ENCODE measurements at places on chromosomes 3 and 15.

- DNase-seq = no peak
Measured at GRCh38 chr3:72768936-72769335, 79.3 kb downstream of the SHQ1 start.

DNA sequence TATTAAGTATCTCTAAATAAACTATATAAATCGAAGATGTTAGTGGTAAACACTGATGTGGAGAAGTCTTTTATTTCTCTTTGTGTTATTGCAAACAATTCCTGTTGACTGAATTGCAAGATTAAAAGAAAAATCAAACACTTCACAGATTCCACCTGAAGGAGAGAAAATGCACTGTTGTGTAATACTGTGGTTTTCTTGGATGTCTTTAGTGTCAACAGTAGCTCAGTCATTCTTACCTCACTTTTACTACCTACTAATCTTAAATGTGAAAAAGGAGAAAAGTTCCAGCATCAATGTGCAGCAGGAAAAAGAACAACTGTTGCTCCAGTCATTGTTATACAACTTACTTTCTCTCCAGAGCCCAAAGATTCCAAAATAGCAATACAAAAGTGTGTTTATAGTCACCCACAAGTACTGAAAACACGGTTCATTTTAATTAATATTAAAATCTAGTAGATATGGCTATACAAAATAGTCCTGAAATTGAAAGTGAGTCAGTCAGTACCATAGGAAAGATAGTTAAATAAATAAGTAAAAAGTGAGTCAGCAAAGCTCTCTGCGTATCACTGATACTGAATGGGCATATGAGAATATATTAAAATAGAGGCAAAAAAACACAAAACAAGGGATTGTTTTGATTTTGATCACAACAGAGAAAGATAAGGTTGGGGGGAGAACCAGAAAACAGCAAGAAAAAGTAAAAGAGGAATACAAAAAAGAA, 90.5 kb upstream of the CSPG5 start:
- no peak for DNase-seq

- DNase-seq = no peak
Measured at GRCh38 chr15:95880031-95880570, 450.4 kb upstream of the NR2F2 start.

DNA sequence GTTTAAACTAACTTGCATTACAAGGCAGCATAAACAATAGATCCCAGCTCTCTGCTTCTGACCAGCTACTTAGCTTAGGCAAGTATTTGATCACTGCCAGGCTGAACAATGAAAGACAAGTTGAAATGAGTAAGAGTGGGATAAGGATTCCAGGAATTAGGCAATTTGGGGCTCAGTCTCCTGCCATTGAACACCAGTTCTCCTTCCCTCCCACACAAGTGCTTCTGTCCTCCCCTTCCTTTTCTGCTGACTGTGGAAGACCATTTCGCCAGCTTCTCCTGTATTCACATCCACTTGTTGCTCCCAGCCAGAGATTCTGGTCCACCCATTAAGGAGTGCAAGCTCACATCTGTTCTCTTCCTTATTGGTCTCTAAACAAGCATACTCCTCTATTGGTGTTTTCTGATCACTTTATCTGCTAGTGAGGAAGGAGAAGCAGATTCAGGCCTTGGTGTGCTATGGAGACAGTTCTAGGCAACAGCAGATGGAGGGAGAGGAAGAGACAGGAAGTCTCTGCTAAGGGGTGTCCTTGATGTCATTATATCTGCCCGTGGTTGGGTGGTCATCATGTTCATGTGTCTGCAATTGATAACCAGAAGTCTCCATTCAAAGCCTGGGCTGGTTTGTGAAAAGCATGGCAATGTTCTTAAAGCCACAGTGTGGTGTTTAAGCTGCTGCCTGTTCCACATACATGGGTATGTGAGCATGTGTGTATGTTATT, 121.5 kb downstream of the PLCL2 start:
- no peak for DNase-seq

DNA sequence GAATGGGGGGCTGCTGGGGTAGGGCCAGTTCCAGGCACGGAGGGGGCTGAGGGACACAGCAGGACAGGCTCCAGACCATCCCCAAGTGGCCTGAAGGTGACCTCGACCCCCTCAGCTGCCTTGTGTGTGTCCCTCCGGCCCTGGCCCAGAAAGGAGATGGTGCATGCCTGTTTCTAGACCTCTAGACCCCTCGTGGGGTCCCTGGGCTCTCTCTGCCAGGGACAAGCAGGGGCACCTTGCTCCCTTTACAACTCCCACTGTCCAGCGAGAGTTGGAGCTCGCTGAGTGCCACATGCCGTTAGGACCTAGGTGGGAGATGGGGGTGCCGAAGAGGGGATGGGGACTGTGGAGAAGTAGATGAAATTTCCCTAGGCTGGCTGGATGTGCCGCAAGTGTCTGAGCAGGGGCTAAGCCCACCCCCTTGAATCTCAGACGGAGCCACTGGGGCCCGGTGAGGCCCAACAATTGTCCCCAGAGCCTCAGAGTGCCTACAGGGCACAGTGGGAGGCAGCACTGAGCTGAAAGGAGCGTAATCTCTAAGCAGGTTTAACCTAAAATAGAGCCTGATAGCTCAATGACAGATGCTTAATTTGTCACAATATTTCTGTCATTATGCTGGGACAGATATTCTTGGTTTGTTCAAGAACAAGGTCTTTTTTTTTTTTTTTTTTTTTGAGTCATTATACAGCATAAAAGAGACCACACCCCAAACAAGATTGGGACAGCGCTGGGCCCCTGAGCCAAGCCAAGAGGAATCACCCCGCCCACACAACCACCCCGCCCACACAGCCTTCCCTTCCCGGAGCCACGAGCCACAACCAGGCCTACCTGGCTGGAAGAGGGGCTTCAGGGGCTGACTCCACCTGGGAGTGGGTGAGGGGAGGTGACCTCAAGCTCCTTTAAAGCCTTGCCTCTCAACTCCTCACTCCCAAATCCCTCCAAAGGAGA, 23.6 kb upstream of the KLF13 start:
- no peak for DNase-seq

- no peak for DNase-seq
Measured at GRCh38 chr15:51601801-51602200, 20.8 kb downstream of the DMXL2 start.

DNA sequence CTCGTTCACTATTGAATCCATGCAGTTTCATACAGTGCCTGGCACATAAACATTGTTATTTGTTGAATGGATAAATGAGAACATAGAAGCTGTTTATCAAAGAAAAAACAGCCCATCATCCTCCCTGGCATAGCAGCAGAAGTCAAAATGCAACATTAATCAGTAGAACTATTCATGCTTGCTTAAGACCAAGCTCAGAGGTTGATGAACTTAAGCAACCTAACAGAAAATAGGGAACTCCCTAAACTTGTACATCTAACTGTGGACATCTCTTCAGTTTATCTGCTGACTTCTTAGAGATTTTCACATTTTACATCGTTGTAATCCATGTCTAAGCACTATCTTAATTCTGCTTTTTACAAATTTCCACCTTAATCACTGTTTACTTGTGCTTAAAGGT, 29.2 kb downstream of the SENP8 start:
- DNase-seq = no peak

- DNase-seq = peak; percentile 32
Measured at GRCh38 chr3:182490596-182491491, 302.5 kb upstream of the ATP11B start.

DNA sequence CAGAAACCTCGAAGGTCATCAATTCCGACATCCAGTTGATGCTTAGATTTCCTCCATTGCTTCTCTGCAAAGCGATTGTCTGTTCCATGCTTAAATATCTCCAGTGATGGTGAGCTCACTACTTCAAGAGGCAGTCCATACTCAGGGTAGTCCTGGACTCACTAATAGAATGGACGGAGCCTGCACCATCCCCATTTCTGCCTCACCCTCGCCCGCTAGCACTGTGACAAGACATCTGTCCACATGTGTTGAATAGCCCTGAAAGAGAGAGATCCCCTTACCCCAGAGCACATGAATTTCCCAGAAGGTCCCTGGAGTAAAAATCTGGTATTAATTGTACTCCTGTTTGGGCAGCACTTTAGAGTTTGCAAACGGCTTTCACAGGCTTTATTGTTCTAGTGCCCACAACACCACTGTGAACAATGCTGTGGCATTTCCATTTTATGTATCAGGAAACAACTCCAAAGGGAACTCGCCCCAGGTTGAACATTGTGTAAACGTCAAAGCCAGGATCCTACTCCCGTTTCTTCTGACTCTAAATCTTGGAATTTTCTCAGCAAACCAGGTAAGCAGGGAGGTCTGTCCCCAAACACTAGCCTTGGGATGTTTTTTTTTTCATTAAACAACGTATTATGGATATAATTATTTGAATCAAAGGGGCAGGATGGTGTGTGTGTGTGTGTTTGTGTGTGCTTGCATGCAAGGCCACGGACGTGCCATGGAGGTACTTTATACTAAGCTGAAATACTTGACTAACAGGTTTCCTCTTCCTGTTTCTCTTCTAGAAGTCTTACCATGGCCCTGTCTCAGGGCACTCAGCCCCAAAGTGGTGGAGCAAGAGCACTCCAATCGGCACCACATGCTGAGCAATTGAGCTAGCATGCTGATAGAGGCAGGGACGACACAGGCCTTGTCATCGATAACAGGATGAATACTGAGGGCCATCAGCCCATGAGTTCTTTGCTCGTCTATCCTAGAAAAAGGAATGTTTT, 198.3 kb downstream of the OPA1 start:
- DNase-seq = no peak

- no peak for DNase-seq
Measured at GRCh38 chr3:186789554-186790260, 6.3 kb downstream of the EIF4A2 start.

- no peak for DNase-seq
Measured at GRCh38 chr3:13080591-13080990, 7.4 kb upstream of the IQSEC1 start.

DNA sequence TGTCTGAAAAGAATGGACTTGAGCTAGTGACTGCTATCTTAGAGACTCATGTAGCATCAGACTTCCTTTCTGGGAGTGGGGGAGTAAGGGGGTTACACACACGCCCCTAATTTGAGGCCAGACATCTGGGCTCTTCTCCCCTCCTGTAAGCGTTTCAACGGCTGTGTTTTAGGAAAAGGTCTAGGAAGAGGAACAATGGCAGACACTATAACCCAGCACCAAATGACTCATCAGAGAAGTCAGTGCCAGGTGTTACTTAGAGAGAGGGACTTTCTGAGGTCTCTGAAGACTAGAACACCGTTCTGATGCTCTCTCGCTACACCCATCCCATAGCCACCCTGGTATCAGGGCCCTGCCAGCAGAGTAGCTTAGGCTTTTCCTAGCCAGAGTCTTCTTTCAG, 65.5 kb downstream of the SSUH2 start:
- DNase-seq = no peak

GRCh38 chr3:177443469-177443868, 246.2 kb upstream of the TBL1XR1 start:
- DNase-seq = no peak

GRCh38 chr3:125679258-125679657, 84.0 kb upstream of the OSBPL11 start:
- no peak for DNase-seq

GRCh38 chr3:36210840-36211651, 169.3 kb upstream of the STAC start:
- no peak for DNase-seq

- DNase-seq = no peak
Measured at GRCh38 chr3:4906107-4906621, 73.1 kb upstream of the BHLHE40 start.

DNA sequence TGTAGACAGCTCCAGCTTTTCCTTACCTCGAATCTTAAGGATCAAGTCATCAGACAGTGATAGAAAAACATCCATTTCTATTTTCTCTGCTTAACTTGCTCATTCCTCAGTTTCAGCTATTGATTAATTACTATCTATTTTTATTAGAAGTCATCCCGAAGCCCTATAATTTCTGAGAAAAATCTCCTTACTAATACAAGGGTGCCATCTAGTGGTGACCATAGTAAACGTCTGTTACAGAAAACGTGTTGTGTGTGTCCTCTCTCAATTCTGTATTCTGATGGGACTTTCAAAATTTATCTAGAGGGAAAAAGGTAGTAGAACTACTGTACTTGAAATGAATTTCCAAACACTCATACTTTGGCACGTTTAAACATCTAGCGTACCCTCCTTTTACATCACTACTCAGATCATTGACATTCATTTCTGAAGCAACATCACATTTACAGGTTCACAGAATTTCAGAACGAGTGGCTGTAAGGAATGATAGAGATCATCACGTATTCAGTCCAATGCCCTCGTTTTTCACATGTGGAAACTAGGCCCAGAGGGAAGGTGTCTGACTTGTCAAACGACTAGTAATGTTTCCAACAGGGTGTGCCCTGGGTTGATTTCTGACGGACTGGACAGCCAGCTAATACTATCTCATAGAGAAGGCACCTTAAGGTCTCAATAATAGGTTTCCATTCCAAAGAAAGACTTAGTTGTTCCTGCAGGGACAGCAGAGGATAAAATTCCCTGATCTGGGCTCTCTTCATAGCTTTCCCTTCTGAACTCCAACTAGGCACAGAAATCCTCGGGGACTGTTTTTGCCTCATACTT, 25.6 kb downstream of the HACD2 start:
- peak; percentile 50 for DNase-seq

- DNase-seq = peak; percentile 54
Measured at GRCh38 chr3:120561251-120562045, 34.7 kb upstream of the NDUFB4 start.

DNA sequence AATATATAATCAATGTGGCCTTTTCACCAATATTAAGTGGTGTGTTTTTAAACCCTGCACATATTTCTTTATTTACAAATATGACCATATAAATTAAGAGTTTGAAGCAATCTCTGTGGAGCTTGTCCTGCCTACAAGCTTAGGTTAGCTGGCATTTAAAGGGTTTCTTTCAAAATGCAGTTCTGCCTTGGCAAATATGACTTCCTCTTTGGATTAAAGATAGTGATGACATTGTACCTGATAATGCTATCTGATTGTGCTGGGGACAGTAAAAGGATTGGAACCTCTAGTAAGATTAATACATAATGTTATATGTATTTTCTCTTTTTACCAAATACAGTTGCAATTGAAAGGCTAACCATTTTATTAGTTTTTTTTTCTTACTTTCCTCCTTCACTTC, 249.1 kb downstream of the OTOL1 start:
- no peak for DNase-seq

DNA sequence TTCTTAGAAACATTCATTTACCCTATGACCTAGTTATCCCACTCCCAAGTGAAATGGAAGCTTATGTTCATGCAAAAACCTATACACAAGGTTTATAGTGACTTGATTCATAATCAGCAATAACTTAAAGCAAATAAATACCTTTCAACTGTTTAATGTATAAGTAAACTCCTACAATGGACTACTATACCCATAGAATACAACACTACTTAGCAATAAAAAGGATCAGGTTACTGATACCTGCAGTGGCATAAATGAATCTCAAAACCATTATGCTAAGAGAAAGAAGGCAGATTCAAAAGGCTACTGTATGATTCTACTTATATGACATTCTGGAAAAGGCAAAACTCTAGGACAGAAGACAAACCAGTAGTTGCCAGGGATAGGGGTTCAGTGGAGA, 8.3 kb upstream of the POLR2M start:
- DNase-seq = no peak

GRCh38 chr15:63133786-63134185, 12.1 kb downstream of the LACTB start:
- DNase-seq = no peak

GRCh38 chr15:67076147-67076843, 10.9 kb downstream of the SMAD3 start:
- no peak for DNase-seq

Measured in D341Med (cell line).